Activated naive CD4-positive, alpha-beta T cell treated with anti-CD3 and anti-CD28 coated beads, Interleukin-2, amount 10 ng/mL, durations not matched to agents 7 days and 5 days (primary cell): ENCODE measurements at places on chromosomes 2 and 18.

- DNase-seq, result no peak
- H3K27ac ChIP-seq, result no peak overlapping the region
- no peaks in the 10 kb centered on the region for H3K4me1 ChIP-seq
- no peaks in the 10 kb centered on the region for H3K27me3 ChIP-seq
- H3K36me3 ChIP-seq, result peaks cover 36% of the 10 kb centered on the region
Observed at GRCh38 chr18:9281780-9282179, 52.8 kb upstream of the TWSG1 start.

DNA sequence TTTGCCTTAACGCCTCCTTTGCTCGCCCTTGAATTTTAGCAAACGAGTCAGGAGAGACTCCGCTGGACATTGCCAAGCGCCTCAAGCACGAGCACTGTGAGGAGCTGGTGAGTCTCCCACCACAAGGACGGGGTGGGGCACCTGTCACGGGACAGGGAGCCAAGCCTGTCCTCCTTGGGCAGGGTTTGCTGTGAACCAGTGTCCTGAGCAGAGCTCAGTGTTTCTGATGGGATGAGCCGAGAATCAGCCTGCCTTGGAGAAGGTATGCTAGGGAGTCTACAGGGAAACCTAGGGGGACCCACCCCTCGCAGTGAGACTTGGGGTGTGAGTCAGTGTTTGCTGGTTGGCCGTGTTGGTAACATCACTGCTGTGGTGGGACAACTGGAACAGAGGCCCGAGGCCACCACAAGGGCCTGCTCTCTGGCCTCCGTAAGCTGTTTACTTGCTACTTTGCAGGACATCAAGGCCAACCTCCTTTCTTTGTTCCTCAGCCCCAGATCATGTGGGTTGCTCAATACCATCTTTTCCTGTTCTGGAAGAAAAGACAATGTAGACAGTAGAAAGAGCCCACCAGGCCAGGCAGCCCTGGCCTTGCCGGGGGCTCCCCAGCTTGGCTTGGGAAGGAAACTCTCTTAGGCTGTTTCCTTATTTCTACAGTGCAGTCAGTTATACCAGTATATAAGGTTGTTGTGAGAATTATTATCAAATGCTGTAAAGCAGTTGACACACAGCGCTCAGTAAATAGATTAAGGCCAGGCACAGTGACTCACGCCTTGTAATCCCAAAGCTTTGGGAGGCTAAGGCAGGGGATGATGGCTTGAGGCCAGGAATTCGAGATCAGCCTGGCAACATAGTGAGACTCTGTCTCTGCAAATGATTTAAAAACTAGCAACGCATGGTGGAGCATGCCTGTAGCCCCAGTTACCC lies 42.4 kb downstream of the ITGB1BP1 start:
- no peak overlapping the region for H3K27ac ChIP-seq
- no peak for DNase-seq
- H3K27me3 ChIP-seq, result peaks cover 18% of the 10 kb centered on the region
- no peak overlapping the region for H3K4me3 ChIP-seq
- H3K36me3 ChIP-seq, result no peaks in the 10 kb centered on the region
- no peaks in the 10 kb centered on the region for H3K4me1 ChIP-seq

- peaks cover 46% of the 10 kb centered on the region for H3K4me1 ChIP-seq
- H3K27ac ChIP-seq, result no peak overlapping the region
- peaks cover 13% of the 10 kb centered on the region for H3K36me3 ChIP-seq
- DNase-seq, result no peak
- H3K4me3 ChIP-seq, result peak overlapping the region; percentile 96
- H3K27me3 ChIP-seq, result peaks cover 5% of the 10 kb centered on the region
Observed at GRCh38 chr2:63590626-63591408, 2.1 kb downstream of the MDH1 start.

DNA sequence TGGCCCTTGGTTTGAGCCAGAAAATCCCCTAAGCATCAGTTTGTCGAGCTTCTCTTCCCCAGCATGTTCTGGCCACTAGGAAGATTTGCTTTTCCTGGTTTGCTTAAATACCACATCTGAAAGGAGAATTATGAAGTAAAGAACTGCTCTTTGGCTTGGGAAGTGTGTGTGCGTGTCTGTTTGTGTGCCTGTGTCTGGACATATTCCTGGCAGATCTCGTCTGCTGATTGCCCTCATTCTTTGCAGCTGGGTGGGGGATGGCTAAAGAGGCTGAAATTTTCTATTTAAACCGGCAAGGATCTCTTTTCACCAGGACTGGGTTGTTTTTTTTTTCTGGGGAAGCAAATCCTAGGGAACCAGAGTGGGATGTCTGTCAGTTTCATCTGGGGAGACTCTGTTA lies 57.3 kb upstream of the MBOAT2 start:
- H3K4me1 ChIP-seq, result no peaks in the 10 kb centered on the region
- H3K36me3 ChIP-seq, result peaks cover 2% of the 10 kb centered on the region
- DNase-seq, result no peak
- H3K4me3 ChIP-seq, result no peak overlapping the region
- H3K27ac ChIP-seq, result no peak overlapping the region

- DNase-seq, result no peak
- no peaks in the 10 kb centered on the region for H3K36me3 ChIP-seq
- H3K4me1 ChIP-seq, result no peaks in the 10 kb centered on the region
- H3K27ac ChIP-seq, result no peak overlapping the region
- no peak overlapping the region for H3K4me3 ChIP-seq
- H3K27me3 ChIP-seq, result no peaks in the 10 kb centered on the region
Observed at GRCh38 chr2:150705357-150705756, 217.9 kb upstream of the RND3 start.

DNA sequence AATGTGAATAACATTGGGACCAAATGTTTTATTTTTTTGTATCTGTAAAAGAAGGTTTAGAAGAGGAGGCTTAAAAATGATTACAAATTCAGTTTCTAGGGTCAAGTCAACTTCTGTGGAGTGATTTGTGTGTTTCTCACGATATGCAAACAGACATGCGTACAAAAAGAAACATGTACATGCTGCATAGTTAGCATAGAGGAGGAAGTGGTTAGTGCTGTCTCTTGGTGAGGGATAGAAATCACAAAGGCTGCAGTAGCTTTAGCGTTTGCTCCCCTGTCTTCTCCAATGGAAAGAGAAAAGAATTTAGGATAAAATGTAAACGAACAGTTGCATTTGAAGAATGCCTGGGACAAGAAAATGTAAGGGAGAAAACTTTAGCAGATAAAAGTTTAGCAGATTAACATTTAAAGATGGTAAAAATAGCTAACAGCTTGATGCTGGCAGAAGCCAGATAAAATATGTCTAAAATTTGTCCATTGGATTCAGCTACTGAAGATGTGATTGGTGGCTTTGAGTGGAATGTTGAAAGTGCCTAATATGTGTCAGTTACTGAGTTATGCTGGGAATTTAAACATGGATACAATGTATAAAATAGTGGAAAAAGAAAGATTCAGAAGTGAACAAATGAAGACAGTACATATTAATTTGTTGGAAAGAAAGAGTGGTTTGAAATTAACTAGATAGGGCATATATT lies 44.9 kb downstream of the MALT1 start:
- peaks cover 53% of the 10 kb centered on the region for H3K4me1 ChIP-seq
- H3K4me3 ChIP-seq, result peak overlapping the region; percentile 36
- H3K36me3 ChIP-seq, result peaks cover 73% of the 10 kb centered on the region
- no peak for DNase-seq
- H3K27me3 ChIP-seq, result no peaks in the 10 kb centered on the region

DNA sequence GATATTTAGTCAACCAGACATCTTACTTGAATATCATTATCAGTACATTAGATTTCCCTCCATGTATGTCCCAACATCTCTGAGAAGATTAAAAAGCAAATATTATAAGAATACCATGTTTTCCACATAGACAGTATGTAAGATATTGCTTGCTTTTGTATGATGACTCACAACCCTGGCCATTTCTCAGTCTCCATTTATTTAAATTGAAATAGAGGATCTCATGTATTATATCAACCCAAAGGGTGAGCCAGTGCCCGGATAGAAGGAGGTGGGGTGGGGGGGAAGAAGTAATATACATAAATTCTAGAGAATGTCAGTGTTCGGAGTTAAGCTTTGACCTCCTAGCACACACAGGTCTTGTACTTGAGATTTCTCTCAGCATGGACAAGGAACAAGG lies 109.6 kb downstream of the KYNU start:
- peaks cover 3% of the 10 kb centered on the region for H3K27me3 ChIP-seq
- H3K4me3 ChIP-seq, result no peak overlapping the region
- H3K27ac ChIP-seq, result no peak overlapping the region
- no peaks in the 10 kb centered on the region for H3K4me1 ChIP-seq

DNA sequence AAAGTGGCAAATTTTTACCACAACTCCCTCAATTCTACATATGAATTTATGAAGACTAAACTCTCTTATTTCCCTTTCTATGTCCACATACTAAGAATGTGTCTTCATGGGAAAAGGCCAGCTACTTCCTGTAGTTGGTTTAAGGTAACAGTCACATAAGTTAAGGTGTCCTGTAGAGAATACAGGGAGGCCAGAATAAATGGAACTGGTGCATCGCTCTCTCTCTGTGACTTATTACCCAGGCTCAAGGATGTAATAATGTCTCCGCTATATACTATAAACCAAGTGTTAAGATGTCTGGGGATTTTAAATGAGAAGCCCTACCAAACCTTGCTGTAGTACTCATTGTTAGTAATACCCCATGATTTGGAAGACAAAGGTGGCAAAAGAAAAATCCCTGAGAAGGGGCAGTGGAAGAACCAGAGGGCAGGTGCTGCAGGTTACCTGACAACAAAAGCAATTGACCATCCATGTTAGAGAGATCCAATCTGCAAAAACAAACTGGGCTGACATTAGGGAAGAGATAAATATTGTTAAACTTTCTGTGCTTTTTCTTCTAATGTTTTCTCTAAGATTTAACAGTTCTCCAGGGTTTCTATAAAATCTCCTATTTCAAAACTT lies 372.8 kb downstream of the TMX3 start:
- H3K27ac ChIP-seq, result no peak overlapping the region
- no peaks in the 10 kb centered on the region for H3K4me1 ChIP-seq
- H3K27me3 ChIP-seq, result no peaks in the 10 kb centered on the region
- no peak for DNase-seq
- H3K36me3 ChIP-seq, result no peaks in the 10 kb centered on the region
- no peak overlapping the region for H3K4me3 ChIP-seq

DNA sequence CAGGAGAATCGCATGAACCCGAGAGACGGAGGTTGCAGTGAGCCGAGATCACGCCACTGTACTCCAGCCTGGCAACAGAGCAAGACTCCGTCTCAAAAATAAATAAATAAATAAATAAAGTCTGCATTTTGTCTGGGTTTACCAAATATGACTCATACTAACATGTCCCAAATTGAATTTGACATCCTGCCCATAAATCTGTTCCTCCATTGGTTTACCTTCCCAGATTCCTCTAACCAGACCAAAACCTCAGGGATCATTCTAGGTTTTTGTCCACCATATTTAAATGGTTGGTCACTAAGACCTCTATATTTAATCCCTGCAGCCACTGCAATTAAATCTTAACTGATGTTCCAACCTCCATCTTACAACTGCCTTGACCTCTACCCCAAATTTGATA lies 150.9 kb downstream of the ATAD2B start:
- no peaks in the 10 kb centered on the region for H3K4me1 ChIP-seq
- H3K27me3 ChIP-seq, result no peaks in the 10 kb centered on the region
- no peak for DNase-seq
- no peak overlapping the region for H3K27ac ChIP-seq
- H3K36me3 ChIP-seq, result peaks cover 35% of the 10 kb centered on the region

DNA sequence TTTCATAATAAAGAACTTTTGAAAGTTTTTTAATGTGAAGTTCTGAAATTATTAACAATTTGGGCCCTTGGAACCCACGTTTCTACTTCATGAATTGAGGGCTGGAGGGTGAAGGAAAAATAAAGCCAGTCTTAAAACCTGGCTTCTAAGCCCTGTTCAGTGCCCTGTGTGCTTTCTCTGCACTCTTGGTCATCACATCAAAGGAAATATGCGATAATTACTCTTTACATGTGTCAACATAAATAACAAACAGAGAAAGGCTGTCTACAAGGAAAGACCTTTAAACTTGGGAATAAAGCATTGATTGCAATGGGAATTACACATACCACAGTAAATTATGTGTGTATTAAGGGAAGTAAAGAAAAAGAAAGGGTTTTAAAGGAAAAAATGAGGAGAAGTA lies 150.7 kb upstream of the KLF7 start:
- no peak overlapping the region for H3K27ac ChIP-seq
- no peaks in the 10 kb centered on the region for H3K36me3 ChIP-seq
- no peak for DNase-seq
- peaks cover 3% of the 10 kb centered on the region for H3K4me1 ChIP-seq

- peaks cover 16% of the 10 kb centered on the region for H3K4me1 ChIP-seq
- no peak overlapping the region for H3K27ac ChIP-seq
- H3K4me3 ChIP-seq, result no peak overlapping the region
- peaks cover 4% of the 10 kb centered on the region for H3K36me3 ChIP-seq
- no peak for DNase-seq
- peaks cover 4% of the 10 kb centered on the region for H3K27me3 ChIP-seq
Observed at GRCh38 chr18:61943175-61943964, 50.6 kb upstream of the RNF152 start.

DNA sequence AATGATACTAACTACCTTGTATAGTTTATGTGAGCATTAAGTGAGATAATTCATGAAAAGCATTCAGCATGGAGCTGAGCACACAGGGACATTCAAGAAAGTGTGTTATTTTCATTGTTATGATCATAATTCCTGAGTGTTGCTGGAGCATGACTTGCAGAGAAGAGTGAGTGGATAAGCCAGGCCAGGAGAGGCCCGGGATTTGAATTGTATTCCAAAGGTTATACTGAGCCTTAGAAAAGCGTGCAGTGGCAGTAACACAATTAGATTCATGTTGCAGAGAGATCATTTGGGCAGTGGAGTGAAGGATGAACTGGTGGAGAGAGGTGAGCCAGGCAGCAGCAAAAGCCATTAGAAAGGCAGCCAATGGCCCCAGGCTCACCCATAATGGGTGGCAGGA lies 142.9 kb upstream of the SH3BP4 start:
- H3K27ac ChIP-seq, result no peak overlapping the region
- no peaks in the 10 kb centered on the region for H3K36me3 ChIP-seq
- no peak overlapping the region for H3K4me3 ChIP-seq
- DNase-seq, result no peak

GRCh38 chr2:70467831-70468779 lies 85.5 kb downstream of the TGFA start:
- H3K4me1 ChIP-seq, result peaks cover 17% of the 10 kb centered on the region
- no peak overlapping the region for H3K4me3 ChIP-seq
- no peaks in the 10 kb centered on the region for H3K36me3 ChIP-seq
- DNase-seq, result no peak

DNA sequence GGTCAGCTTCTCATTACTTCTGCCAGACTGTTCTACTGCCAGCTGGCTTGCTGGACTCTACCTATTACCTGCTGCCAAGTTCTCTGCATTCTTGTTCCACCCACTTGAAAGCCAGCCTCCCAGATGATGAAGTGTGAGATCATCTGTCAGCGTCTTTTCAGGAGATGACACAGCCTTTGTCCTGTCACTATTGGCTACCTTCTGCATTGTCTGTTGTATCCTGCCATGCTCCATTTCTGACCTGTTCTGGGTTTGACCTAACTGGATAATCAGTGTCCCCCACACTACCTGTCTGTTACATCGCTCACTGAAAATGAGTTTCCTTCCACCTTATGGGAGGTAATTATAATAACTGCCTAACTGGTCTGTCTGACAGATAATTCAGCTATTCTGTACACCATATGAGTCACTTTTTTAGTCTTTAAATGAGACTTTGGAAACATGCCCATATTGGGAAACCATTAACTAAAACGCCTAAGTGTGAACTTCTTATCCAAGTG lies 520.6 kb downstream of the METTL4 start:
- H3K4me1 ChIP-seq, result peaks cover 2% of the 10 kb centered on the region
- H3K27me3 ChIP-seq, result no peaks in the 10 kb centered on the region
- no peak overlapping the region for H3K27ac ChIP-seq
- no peak for DNase-seq

GRCh38 chr2:102895376-102895775 lies 133.5 kb downstream of the TMEM182 start:
- no peaks in the 10 kb centered on the region for H3K27me3 ChIP-seq
- no peaks in the 10 kb centered on the region for H3K4me1 ChIP-seq
- H3K4me3 ChIP-seq, result no peak overlapping the region
- H3K36me3 ChIP-seq, result no peaks in the 10 kb centered on the region
- no peak for DNase-seq
